ENCODE measurements at places on chromosomes 1 and 21.

DNA sequence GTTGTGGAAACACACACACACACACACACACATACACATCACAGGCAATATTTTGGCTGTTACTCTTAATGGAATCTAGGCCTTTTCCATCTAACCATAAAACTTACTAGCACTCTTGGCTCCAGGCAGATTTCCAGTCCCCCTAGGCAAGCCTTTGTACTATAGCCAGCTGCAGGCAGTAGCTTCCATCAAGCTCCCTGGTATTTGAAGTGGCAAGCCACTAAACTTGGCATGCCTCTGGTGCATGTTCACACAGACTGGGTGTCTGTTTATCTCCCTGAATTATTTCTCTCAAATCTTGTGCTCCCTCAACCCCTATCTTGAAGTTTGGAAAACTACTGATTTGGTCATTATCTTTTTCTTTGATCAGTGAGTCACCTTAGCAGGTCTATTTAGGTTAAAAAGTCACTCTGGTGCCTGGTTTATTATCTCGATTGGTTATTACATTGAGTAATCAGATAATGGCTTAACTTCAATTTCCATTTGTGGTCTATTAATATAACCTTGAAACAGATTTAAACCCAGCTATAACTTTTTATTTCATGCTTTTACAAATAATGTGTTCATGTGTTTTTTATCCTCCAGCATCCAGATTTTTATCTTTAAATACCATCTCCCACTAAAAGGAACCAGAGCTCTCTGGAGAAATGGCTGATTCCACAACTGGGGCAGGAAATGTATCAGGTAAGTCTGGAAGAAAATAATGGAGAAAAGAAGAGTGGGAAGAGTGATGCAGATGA, 2.7 kb upstream of the RBM15 start:
- DNase-seq = no peak

DNA sequence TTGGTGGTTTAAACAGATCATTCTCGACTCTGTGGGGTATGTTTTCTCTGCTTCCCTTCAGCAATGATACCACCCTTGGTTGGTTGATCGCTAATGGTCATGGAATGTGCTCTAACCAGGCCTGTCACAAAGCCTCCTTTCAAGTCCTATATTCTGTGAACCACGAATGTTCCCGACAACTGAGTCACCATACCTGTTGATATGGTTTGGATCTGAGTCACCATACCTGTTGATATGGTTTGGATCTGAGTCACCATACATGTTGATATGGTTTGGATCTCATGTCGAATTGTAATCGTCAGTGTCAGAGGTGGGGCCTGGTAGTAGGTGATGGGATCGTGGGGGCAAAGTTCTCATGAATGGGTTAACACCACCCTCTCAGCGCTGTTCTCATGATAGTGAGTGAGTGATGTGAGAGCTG, 10.2 kb upstream of the CAMK2N1 start:
- no peak for DNase-seq

GRCh38 chr1:34842073-34842472, 17.5 kb downstream of the SMIM12 start:
- no peak for DNase-seq

- no peak for DNase-seq
Observed at GRCh38 chr1:162230096-162230495, 146.6 kb downstream of the SPATA46 start.

- DNase-seq = no peak
Observed at GRCh38 chr1:164695956-164696665, 137.1 kb downstream of the PBX1 start.

DNA sequence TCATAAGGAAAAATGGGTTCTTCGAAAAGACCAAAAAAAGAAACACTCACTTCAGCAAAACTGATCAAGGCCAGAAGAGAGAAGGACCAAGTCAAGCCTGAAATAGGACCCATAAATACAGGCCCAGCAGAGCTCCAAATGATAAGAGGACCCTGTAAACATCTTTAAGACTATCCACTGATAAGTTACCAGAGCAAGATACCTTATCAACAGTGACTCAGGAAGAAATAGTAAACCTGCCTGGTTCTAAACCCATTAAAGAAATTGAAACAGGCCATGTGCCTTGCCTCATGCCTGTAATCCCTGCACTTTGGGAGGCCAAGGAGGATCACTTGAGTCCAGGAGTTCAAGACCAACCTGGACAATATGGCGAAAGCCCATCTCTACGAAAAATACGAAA, 81.8 kb upstream of the ERRFI1 start:
- DNase-seq = no peak

GRCh38 chr1:193179094-193179493, 7.3 kb downstream of the B3GALT2 start:
- DNase-seq = no peak

- no peak for DNase-seq
Observed at GRCh38 chr1:41048540-41048939, 27.0 kb upstream of the SLFNL1 start.

DNA sequence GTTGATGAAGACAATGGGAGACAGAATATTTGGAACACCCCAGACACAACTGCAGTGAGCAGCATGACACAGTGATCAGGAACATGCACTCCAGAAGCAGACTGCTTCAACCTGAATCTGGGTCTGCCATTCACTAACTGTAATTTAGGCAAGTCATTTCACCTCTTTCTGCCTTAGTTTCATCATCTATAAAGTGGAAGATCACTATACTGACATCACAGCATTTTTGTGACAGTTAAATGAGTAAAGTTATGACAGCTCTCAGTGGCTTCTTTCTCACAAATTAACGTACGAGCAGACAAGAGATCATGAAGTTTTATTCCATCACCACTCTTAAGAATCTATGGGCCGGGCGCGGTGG, 14.3 kb downstream of the LRRC41 start:
- no peak for DNase-seq

DNA sequence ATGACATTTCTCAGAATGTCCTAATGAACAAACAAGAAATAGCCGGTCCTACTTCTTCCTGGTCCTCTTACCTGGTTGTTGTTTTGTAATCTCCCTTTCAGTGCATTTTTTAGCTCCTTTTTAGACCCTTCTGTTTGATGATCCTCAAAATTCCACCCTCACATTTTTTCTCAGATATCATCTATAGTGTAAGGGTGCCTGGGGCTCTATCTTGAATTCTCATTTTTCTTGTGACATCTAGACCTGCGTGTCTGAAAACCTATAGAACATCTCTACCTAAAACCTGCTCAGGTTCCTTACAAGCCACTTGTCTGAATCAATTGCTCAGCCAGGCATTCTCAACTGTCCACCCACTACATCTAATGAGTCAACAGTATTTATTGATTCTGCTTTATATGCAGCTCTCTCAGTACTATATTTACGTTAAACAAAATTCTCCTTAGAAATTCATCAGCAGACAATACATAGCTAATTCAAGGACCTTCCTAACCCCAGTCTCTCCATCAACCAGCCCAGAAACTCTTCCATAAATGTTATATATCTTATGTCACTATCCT, 36.5 kb upstream of the USH2A start:
- no peak for DNase-seq

DNA sequence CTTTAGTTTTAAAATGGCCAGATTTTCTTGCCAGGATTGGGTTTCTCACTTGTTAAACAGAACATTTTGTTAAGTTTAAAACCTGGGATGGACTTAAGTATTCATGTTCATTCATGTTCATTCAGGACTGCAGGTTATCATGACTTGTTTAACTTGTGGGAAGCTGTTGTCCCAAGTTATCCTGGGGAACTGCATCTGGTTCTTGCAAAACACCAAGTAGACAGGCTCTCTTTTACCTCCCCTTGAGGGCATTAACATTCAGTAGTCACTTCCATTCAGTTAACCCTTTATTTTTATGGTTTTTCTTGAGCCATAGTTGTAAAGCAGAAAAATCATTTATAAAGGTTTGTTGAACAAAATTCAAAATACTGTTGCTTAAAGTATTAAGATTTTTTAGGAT, 8.1 kb downstream of the SOD1 start:
- no peak for DNase-seq

GRCh38 chr21:33988237-33989017, 72.8 kb upstream of the ATP5PO start:
- DNase-seq = no peak

GRCh38 chr1:157961805-157962762, 31.4 kb upstream of the KIRREL1 start:
- no peak for DNase-seq

DNA sequence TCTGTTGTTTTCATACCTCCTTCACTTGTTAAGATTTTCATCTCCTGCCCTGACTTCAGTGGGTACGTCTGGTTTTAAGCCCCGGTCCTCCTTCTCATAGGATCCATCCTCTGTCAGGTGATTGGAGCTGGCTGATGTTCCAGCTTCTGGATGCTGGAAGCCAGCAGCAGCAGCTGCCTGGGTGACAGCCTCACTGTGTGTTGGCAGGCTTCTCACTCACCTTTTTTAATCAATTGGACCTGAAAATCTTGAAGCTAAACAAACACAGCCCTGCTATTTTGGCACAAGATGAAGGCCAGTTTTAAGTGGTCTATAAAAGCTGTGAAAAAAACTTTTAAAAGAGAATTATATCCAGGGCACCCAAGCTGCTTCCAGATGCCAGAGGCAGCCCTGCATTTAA, 181.0 kb downstream of the DISC1 start:
- DNase-seq = no peak

DNA sequence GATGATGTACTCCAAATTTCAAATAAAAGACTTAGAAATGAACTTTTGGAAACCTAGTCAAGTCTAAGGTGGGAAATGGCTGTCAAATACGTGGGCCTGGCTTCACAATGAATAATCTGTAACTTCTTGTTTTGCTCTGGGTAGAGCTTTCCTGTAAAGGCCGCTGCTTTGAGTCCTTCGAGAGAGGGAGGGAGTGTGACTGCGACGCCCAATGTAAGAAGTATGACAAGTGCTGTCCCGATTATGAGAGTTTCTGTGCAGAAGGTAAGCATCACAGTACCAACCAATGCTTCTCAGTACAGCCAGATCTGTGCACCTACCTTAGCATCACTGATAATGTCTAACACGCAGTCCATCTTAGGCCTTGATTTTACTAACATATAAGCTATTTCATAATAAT, 73.6 kb downstream of the TPR start:
- peak; percentile 26 for DNase-seq

DNA sequence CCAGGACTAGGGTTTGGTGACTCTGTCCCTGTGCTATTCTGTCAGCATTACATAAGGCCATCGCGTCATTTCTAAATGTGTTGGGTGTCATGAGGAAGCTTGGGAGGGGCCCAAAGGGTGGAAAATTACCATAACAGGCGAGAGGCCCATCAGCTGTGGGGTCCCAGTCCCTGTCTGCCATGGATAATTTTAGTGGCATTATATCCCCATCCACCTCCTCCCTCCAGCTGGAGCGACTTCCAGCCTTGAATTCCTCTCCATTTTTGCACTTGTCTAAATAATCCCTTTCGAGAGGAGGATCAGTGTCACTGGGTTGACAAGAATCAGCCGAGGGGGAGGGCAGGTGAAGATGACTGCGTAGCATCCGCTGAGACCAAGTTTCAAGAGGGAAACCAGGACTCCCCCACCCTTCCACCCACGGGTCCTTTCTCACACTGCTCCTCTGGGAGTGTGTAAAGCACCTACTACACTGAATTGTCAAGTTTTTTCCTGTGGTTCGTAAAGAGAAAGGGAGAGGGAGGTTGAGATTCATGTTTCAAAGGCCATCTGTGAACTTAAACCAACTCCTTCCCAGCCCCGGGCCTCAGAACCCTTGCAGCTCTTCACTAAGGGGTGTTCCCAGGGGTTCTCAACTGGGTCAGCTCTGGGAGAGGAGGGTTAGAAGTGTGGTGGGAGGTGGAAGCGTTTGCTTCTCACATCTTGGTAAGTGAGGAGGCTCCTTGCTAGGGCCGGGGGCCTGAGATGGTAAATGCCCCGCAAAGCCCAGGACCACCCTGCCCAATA, 29.2 kb downstream of the VASH2 start:
- no peak for DNase-seq

GRCh38 chr1:98702976-98703375, 41.5 kb downstream of the SNX7 start:
- no peak for DNase-seq

DNA sequence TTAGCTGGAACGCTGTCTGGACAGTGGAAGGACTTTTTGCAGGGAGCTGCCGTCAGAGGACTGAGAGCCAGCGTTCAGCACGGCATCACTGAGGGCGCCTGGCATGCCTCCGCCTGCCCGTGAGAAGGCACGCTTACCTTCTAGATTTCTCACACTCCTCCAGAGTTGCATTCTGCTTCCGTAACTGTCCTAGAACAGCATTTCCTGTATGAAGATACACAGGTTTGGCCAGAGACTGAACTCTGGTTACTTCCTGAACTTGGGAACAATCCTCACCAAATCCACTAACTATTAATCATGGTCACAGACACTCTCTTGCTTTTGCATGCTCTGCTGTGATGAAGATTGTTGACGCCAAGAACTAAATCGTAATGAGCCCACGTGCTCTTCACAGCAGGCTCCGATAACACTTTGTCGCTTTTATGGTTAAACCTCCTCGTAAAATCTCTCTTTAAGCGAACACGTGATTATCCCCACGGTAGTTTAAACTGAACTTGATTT, 93.5 kb downstream of the KIF26B start:
- no peak for DNase-seq

GRCh38 chr1:166069390-166069789, 97.4 kb downstream of the FAM78B start:
- DNase-seq = peak; percentile 32

DNA sequence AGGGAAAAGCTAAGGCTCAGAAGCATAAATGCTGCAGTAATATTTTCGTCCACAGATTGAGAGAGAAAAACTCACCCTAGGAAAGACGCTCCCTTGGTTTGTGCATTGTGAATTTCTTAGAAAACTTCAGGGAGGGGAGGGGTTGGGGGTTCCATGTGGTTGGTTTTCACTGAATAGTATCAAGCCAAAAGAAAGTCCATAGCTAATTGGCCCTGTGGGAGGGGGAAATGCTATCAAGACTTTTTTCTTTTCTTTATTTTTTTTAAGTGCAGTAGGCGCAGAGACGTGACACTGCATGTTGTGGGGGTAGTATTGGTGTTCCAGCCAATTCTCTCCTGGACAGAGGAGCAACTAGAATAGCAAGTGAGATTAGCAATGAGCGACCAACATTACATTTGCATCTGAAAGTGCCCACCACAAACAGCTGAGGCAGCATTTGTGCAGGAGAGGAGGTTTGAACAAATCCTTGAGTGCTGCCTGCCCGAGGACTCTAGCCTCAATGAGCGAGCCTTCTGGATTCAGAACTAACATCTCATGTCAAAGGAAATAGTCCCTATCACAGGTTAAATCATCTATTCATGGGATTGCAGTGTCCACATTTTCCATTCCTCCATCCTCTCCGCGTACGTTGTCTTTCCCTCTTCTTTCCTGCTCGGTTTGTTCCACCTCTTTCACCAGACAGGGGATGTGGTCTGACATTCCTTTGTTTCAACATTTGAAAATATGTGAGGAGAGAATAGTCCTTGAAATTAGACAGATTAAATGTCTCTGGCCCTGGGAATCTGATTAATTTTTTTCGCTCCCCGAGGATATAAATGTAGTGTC, 118.0 kb upstream of the MARK1 start:
- no peak for DNase-seq

GRCh38 chr1:11946647-11947046, 12.1 kb downstream of the PLOD1 start:
- DNase-seq = no peak

Data from activated CD4-positive, alpha-beta T cell treated with anti-CD3 and anti-CD28 coated beads, Interleukin-2, amount 10 ng/mL, durations not matched to agents 7 days and 5 days (primary cell).